ENCODE measurements at places on chromosomes 1 and 21.
A peak's percentile ranks its signal among the peaks of the same experiment; 100 is the strongest.

- DNase-seq, result no peak
Observed at GRCh38 chr1:204383163-204383904, 23.6 kb upstream of the PLEKHA6 start.

GRCh38 chr1:29050166-29050565 is 73.5 kb downstream of the TMEM200B start:
- DNase-seq, result no peak

GRCh38 chr1:236395230-236395946 is 1.3 kb downstream of the EDARADD start:
- DNase-seq, result no peak

DNA sequence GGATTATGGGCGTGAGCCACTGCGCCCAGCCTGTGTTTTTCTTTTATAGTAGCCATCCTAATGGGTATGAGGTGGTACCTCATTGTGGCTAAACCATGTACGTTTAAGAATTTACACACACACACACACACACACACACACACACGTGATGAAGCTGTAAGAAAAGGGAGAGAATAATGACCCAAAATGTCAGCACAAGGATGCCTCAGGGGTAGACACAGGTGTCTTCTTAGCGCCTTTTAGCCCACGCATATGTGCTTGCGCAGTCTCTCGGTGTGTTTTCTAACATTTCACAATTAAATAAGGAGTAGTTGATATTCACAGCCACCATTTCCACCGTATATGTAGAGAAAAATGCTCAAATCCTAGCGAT is 782 bp upstream of the PFKL start:
- DNase-seq, result no peak

DNA sequence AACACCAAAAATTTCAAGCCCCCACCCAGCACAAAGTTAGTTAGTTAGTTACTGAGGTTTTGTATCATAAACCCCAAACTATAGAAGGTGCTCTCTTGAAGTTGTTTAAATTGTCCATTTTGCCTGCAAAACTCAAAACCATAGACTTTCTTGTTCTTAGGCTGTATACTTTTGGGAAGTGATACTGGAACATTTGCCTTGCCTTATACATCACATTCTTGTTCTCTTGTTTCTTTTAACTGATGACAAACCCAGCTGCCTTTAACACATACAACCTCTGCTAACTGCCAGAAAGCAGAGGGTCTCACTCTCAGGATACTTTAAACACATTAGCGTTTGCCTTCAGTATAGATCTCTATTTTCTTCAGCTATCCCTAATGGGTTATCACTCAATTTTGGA is 570.5 kb downstream of the MRPL39 start:
- DNase-seq, result no peak

DNA sequence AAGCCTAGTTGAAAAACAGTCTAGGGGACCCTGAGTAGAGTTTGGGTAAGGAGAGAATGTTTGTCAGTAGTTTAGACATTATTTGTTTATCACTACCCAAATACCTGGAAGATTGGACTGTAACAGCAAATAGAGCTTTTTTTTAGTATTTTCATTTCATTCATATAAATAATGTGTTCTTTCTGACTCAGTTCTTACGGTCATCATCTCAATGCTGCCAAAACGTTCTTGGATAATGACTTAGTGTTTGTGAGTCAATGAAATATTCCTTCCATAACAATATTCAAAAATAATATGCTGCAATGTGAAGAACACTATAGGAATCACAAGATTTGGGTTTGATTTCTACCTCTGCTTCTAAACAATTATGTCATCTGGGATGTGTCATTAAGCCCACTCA is 400.0 kb upstream of the PKN2 start:
- DNase-seq, result no peak

GRCh38 chr1:115890580-115890979 is 49.7 kb upstream of the NHLH2 start:
- DNase-seq, result no peak

- DNase-seq, result no peak
Observed at GRCh38 chr1:85283475-85284199, 7.2 kb upstream of the BCL10 start.

DNA sequence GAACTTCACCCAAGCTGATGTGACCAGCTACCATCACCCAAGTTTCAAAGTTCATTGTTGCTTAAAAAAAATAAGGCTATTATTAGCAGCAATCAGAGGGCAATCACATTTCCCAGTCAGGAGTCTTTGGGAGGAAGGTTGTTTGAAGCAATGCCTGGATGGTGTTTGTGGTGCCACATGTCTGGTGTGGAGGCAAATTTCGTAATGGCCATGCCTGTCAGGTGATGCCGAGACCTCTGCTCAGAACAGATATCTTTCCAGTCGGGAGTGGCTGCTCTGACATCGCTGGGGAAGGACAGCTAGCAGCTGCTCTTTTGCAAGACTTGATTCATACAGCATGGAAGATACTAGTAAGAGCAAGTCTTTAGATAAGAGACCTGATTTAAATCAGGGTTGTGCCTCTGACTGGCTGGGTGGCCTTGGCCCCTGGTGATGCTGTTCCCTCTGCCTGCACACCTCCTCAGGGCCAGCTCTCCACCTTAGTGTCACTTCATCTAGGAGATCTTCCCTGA is 187.8 kb upstream of the JUN start:
- no peak for DNase-seq

- DNase-seq, result no peak
Observed at GRCh38 chr1:189158155-189158554, 1319.5 kb downstream of the BRINP3 start.

DNA sequence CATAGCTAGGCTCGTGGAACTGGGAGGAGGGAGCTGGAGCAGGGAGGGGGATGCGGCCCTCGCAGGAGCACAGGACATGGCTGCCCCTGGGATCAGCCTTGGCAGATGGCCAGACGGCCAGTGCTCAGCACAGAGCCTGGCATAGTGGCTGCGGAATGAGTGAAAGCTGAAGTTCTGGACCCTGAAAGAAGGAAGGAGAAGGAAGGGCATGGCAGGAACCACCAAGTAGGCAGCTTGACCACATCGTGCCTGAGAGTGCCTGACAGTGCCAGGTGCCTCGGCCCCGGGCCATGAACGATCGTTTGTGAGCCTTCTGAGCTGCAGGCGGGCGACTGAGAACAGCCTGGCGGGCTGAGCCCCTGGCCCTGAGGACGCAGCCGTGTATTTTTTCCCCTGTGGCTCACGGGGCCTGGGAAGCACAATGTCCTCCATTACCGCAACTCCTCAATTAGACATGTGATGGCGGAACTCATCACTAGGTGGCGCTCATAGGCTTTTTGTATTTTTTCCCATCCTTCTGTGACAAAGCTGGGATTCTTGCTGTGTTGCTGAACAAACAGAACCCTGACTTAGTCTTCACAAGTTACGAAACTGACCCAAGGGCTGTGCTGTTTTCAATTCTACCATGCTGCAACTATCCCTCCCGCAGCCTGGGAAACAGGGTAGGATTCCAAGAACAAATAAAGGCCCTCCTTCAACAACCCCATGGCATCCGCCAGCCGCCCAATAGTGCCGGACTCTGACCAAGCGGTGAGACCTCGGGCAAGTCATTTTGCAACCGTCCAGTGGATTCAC is 29.9 kb upstream of the TMEM61 start:
- peak; percentile 65 for DNase-seq

Data from brain pericyte (primary cell).